HEK293T (cell line): ENCODE measurements at places on chromosomes 12 and 14.

GRCh38 chr12:51188359-51189051 is 15.6 kb upstream of the TFCP2 start:
- DNase-seq: no peak

DNA sequence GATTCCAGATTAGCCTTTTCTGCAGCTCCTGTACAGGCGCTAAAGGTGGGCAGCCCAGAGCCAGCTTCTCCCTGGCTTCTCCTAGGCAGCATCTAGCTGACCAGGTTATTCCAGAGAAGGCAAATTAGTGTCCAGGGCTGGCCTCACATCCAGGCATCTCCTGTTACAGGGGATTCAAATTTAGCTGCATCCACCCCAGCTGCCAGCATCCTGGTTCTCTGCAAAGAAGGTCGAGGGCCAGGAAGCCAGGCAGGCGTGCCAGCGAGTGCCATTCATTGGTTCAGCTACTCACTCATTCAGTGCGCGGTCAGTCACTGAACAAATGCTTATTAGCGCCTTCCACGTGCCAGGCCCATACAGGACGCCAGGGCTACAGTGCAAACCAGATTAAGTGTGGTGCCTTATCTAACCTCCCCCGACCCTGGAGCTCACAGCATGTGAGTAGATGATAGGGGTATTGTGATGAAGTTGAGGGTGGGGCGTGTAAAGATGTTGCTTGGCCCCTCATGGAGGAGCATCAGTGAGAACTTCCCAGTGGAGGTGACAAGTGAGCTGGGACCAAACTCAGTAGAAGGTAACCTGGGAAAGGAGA is 15.7 kb upstream of the FAM222A start:
- no peak for DNase-seq

- no peak for DNase-seq
These were observed 8.1 kb upstream of the ADCY6 start for GRCh38 chr12:48796976-48797375.

GRCh38 chr12:46071769-46072624 is 81.6 kb upstream of the SCAF11 start:
- peak; percentile 81 for DNase-seq

DNA sequence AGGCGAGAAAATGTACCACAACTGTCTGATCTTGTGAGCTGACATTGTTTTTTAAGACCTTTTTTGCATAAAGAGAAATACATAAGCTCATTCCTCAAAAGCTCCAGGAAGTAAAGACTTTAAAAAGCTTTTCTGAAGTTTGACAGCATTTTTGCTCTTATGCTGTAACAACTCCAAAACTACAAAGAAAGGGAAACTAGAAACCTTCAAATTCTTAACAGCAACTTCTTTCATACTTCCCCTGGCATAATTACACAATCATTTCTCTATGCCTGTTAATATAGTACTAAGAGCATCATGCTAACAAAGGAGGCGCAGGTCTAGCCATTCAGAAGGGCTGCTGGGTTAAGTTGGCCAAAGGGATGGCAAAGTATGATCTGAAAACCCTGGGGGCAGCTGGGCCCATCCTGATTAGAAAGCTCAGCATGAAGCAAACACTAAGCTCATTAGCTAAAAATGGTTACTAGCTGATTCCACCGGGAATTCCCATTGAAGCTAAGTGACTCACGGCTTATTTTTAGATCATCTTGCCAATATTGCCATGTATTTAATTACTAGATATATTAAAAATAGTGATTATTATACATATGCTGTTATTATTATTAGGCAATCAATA is 26.1 kb upstream of the ANP32D start:
- no peak for DNase-seq

DNA sequence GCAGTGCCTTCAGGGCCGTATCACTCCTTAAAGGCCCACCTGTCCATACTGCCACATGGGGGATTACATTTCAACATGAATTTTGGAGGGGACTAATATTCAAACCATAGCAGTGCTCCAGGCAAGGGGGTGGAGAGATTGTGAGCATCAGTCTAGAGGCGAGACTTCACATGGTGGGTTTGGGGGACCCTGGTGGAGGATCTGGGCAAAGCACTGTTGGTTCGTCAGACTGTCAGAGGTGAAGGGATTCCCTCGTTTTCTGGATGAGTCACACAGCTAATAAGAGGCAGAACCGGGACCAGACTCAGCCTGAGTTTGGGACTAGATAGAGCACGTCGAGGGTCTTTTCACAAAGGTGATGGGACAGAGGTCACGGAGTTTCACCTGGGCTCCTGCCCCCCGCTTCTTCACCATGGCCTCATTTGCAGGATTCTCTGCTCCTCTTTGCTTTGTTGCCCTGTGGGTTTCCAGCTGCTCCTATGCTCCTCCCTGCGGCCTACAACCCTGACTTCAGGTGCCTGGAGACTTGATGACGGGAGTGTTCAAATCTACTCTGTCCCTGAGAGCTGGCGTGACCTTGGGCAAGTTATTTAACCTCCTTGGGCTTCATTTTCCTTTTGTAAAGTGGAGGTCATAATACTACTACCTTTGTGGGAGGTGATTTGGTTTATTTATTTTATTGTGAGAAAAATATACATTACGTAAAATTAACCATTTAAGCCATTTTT is 41.5 kb downstream of the TEAD4 start:
- DNase-seq: peak; percentile 31

DNA sequence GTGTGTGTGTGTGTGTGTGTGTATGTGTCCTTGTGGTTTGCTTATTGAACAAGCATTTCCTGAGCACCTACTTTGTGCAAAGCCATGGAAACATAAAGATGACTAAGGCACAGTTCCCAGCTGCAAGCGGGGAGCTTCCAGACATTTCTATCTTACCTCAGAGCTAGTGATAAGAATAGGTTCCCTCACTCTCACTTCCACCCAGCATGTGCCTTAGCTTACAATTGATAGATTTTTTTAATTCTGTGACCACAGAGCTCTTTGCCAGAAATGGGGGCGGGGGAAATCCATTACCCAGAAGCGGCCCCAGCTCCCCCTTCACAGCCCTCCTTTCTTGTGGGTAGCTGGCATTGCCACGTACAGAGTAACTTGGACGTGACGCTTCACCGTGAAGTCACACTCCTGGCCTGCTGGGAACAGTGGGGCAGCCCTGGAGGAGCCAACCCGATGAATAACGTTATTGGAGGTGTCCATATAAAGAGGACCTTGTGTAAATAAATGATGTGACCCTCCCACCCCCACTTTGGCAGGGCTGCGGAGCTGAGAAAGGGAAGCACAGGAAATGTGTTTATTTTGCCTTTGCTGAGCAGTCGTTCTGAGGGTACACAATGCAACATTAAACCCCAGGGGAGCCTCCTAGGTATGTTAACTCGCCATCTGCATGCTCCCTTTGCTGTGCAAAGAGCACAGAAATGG is 238.9 kb downstream of the CHST11 start:
- no peak for DNase-seq

DNA sequence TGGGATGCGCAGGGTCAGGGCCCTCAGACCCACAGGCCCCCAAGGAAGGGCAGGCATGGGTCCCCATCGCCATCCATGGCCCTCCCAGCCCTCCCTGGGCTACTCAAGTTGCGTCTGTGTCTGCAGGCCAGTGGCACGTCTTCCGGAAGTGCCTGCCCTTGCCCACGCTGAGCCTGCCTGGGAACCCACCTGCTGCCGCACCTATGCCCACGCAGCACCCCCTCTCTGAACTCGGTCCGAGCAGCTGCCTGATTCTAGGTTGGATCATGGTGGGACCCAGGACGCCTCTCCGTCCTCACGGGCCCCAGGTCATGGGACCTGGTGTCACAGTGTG is 182.8 kb downstream of the ADGRD1 start:
- no peak for DNase-seq

- peak; percentile 88 for DNase-seq
These were observed 17.0 kb downstream of the RHOF start for GRCh38 chr12:121776190-121777098.

GRCh38 chr12:107736914-107737313 is 24.0 kb downstream of the PRDM4 start:
- DNase-seq: no peak

DNA sequence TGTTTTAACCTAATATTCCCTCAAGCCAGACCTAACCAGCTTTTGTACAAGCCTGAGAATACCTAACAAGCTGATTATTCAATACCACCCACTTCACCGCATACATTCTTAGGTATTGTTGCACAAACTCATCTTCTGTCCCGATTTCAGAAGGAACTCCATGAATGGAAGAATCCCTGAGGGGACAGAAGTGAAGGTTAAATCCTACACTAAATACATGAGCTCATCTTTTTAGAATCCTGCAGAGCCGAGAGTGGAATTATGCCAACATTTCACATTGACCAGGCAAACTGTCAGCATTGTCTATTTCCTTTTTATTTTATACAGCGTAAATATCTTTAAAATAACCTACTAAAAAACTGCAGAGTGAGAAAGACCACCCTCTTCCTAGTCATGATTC is 140.7 kb upstream of the PRICKLE1 start:
- no peak for DNase-seq

DNA sequence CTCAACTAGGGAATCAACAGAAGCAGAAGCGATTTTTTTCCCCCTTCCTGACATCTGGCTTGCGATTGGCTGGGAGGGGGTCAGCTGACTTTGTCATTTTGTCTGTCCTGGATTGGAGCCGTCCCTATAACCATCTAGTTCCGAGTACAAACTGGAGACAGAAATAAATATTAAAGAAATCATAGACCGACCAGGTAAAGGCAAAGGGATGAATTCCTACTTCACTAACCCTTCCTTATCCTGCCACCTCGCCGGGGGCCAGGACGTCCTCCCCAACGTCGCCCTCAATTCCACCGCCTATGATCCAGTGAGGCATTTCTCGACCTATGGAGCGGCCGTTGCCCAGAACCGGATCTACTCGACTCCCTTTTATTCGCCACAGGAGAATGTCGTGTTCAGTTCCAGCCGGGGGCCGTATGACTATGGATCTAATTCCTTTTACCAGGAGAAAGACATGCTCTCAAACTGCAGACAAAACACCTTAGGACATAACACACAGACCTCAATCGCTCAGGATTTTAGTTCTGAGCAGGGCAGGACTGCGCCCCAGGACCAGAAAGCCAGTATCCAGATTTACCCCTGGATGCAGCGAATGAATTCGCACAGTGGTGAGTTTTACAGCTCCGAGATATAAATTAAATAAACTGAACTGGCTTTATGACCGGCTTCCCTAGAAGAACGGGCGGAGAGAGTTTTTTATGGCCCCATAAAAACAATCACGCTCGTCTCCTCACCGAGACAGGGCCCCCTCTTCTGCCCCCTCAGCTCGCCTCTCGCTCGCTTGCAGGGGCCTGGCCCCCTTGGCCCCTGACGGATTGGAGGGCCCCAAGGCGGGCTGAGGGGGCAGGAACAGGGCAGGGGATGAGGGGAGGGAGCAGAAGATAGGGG is at the start of gene HOXC6:
TSS of gene HOXC6 (plus strand) at position 127 of the 888 bp plus-strand sequence. CDS start at position 209, 82 bp downstream.
- DNase-seq: peak; percentile 53

DNA sequence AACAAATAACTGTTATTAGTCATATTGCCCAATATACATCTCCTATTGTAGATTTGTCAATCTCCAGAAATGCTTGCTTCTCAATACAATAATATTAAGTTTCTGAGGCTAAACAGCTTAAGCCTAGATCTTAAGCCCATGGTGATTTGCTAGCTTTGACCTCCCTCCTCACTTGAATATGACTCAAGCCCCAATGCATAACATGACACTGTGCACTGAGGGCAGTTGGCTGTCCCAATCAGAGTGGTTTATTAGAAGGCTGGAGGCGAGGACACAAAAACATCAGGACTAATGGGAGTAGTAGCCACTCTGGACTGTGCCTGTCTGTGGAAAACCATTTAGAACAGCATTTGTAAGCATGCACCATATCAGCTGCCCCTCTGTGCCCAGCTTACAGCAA is 81.1 kb upstream of the GTF2A1 start:
- DNase-seq: no peak

DNA sequence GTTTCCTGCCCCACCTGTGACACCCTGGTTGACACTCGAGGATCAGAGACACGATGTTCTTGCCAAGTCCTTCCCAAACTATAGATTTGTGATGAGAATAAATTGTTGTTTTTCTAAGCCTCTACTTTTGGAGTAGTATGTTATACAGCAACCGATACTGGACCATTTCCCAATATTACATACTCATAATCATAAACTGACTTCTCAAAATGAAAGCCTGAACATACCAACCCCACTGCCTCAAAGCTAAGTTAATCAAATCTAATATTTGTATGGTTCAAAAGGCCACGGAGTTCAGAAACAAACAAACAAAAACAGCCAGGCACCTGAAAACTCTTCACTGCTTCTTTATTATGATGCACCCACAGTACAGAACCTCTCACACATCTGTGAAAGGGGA is 52.3 kb upstream of the GPHB5 start:
- no peak for DNase-seq

DNA sequence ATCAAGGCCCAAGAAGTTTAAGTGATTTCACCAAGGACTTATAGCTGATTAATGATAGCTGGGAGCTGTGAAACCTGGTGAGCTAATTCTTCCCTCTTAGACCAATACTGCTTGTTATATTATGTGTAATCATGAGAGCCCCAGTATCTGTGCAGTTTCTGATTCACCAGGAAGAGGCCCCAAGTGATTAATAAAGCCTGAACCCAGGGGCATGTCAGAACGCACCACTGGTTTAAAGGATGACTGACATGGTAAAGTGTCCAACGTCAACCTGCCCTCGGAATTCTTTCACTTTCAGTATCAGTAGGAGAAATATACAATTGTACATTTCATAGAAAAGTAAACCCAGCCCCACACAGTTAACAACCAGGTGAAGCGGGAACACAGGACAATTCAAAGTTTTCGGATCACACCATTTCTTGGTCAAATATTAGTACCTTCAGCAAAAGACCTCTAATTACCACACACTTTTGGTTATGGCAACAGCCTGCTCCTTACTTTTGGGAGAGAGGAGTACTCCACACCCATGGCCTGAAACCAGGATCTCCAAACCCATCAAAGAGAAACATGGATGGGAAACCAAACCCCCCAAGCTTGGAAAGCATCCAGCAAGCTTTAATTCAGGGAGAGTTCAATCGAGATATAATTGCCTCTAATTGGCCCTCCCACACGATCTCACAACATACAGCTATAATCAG is 28.5 kb downstream of the TMCC3 start:
- DNase-seq: no peak

DNA sequence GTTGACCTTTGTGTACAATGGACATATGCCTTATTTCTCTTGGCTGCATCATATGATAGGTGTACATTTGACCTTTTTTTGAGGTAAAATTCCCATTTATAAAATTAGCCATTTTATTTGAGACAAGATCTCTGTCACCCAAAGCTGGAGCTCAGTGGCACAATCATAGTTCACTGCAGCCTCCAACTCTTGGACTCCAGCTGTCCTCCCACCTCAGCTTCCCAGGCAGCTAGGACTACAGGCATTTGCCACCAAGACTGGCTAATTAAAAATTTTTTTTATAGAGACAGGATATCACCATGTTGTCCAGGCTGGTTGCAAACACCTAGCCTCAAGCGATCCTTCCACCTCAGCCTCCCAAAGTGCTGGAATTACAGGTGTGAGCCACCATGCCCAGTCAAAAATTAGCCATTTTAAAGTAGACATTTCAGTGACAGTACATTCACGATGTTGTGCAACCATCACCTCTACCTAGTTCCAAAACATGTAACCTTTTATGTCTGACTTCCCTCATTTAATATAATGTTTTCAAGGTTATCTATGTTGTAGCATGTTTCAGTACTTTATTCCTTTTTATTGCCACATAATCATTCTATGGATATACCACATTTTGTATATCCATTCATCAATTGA is 5.4 kb downstream of the G2E3 start:
- no peak for DNase-seq
